ENCODE measurements at places on chromosomes 3 and 15. TPM values are rescaled to one million over a fixed set of nuclear protein-coding genes. Genes with fewer than 3 reads are reported as not detected.

GRCh38 chr15:28892789-28893610, 7.2 kb downstream of the APBA2 start:
- DNase-seq = no peak

DNA sequence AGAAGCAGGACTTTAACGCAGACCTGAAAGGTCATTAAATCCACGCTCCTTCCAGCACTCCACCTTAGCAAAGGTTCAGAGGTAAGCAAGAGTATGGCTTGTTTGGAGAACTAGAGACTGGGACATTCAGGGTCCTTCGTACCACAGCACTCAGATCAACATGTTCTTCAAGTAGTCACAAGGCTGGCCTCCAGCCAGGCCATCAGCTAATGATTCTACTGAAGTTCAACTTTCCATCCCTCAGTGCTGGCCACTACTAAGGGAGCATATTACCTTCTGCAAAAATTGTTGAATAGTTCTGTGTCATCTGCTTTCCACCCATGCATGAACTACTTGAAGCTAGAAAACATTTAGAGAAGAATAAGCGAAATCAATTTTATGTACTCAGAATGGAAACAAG, 17.6 kb downstream of the CD200R1L start:
- DNase-seq = no peak

DNA sequence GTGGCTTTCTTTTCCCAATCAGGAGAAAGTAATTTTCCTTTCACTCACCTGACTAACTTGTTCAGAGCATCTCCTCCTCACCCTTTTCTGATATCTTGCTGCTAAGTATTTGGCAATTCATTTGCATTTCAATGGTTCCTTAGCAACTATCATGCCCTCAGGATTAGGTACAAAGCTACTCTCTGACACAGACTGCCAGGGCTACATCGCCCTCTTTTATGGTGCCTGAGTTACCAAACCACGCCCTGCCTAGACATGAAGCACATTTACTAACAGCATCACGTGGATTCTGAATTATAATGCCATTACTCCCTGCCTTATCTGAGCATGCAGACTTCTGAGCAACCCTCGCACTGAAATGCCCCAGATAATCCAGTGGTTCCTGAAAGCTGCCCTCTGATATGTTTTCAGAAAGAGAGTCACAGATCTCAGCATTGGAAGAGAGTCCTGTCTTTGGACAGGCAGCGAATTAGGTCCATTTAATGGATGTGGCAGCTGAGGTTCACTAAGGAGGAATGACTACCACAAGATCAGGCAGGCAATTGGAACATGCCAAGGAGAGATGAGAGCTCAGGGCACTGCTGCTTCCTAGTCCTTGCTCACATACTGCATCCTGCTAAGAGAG, 14.5 kb downstream of the EPHB1 start:
- DNase-seq = no peak

DNA sequence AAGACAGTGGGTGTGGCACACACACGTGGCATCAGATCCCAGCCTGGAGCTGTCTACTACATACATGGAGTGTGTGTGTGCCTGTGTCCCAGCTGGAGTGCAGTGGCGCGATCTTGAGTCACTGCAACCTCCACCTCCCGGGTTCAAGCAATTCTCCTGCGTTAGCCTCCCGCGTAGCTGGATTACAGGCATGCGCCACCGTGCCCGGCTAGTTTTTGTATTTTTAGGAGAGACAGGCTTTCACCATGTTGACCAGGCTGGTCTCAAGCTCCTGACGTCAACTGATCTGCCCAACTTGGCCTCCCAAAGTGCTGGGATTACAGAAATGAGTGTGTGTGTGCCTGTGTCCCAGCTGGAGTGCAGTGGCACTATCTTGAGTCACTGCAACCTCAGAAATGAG, 108.8 kb downstream of the IL12A start:
- peak; percentile 5 for DNase-seq

DNA sequence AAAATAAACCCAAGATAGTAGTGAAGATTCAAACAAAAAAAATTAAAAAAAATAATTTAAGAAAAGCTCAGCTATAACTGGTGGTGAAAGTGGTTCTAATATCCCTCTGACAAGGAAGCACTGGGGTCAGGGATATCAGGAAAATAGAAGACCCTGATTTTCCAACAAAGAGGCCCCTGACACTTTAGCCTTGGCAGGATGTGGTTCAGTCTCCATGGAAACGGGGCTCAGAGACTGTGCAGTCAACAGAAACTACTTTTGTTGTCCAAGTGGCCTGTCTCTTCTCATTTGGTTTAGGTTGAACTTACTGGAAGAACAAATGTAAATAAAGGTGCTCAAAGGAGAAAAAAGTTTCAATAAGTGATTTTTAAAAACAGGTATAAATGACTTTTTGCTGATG, 27.2 kb downstream of the INTS14 start:
- peak; percentile 64 for DNase-seq

- DNase-seq = peak; percentile 29
These were observed 92.6 kb downstream of the CHD2 start for GRCh38 chr15:92992720-92993119.

GRCh38 chr3:99767291-99767690, 50.4 kb upstream of the CMSS1 start:
- DNase-seq = peak; percentile 86

- no peak for DNase-seq
These were observed 2.3 kb upstream of the TLE3 start for GRCh38 chr15:70099967-70100473.

DNA sequence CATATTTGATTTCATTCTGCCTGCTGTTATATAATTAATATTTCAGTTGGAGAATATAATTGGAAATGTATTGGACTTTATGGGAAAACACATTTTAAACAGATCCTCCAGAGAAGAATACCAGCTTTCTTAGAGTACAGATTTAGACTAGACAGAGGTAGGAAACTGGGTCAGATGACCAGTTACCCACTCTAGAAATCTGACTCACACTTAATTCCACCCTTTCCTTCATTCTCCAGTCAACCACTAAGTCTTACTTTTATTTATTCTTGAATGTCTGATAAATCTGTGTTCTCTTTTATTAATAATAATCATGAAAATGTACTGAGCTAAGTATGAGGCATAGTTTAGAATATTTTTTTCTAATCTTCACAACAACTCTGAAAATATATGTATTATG, 110.7 kb downstream of the LRRC49 start:
- DNase-seq = peak; percentile 34

The FEZF2 gene
- not detected for total RNA-seq

The IQCF5 gene
- not detected for total RNA-seq

- no peak for DNase-seq
These were observed 579.4 kb upstream of the ALCAM start for GRCh38 chr3:104787306-104787705.

GRCh38 chr3:128548426-128549282, 55.7 kb upstream of the GATA2 start:
- DNase-seq = no peak

GRCh38 chr3:81776643-81777042, 15.2 kb upstream of the GBE1 start:
- no peak for DNase-seq

The FOXB1 gene
- not detected for total RNA-seq

- DNase-seq = no peak
These were observed 147.8 kb downstream of the SLCO3A1 start for GRCh38 chr15:92001307-92001706.

The CHD2 gene
- total RNA-seq = 28.6 TPM

DNA sequence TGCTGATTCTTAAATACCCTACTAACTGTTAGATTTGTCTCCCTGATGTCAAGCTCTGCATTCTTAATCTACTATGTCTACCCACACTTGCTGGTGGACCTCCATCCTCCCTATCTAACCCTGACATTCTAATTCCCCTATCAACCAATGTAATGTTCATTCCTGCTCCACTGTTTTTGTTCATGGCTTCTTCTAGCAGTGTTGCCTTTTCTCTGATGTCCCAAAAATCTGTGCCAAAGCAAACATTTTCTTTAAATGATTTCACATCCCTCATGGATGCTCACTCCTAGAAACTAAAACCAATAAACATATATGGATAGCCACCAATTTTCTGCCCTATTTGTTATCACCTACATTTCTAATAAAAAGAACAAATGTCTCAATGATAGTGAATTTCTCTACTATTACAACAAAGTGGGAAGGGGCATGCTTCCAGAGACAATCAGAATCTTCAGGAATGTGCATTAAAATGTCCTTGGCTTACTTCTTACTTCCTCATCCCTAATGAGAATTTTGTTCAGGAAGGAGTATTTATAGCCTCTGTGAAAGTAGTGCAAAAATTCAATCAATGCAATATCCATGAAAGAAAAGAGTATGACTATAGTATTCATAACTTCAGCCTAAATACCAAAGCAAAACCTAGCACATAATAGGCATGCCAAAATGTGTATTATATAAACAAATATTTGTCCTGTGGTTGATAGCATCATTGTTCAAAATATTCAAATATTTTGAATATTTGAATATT, 273.3 kb downstream of the ZNF385D start:
- DNase-seq = no peak

The CP gene
- 0.06 TPM for total RNA-seq

The SKIC8 gene
- total RNA-seq = 61.4 TPM

The BRK1 gene
- 113 TPM for total RNA-seq

The RBP2 gene
- not detected for total RNA-seq

The MYH15 gene
- total RNA-seq = 5.2 TPM

DNA sequence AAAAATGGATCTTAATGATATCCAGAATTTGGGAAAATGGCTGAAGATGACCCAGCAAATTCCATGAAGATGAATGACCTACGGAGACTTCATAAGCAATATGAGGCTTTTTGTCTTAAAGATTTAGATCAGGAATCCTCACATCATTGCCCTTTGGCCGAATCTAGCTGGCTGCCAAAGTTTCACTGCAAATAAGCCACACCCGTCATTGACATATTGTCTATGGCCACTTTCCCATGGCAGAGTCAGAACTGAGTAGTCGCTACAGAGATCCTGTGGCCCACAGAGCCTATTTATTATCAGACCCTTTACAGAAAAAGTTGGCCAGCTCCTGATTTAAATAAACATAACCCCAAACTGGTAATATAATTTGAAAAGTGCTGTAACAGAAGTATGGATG, 307.4 kb upstream of the RARB start:
- DNase-seq = no peak

The CACNA2D2 gene
- total RNA-seq = not detected

The KIF15 gene
- total RNA-seq = 25.9 TPM

DNA sequence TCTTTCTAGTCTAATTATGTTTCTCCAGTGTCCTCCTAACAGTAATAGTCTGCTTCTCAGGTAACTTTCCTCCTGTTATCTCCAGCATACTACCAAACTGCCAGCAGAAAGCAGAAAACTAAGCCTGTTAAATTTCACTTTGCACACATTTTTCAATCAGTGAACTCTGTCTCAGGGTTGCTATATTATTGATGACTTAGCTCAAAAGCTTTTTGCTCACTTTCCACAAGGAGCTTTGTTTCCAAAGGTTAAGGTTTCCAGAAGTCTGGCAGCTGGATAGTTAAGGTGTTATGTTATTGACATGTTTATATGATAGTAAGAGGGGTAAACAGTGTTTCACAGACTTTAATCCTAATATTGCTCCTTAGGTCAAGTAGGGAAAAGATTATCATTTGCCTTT, 5.1 kb downstream of the TRPM7 start:
- no peak for DNase-seq

The PLCH1 gene
- not detected for total RNA-seq

DNA sequence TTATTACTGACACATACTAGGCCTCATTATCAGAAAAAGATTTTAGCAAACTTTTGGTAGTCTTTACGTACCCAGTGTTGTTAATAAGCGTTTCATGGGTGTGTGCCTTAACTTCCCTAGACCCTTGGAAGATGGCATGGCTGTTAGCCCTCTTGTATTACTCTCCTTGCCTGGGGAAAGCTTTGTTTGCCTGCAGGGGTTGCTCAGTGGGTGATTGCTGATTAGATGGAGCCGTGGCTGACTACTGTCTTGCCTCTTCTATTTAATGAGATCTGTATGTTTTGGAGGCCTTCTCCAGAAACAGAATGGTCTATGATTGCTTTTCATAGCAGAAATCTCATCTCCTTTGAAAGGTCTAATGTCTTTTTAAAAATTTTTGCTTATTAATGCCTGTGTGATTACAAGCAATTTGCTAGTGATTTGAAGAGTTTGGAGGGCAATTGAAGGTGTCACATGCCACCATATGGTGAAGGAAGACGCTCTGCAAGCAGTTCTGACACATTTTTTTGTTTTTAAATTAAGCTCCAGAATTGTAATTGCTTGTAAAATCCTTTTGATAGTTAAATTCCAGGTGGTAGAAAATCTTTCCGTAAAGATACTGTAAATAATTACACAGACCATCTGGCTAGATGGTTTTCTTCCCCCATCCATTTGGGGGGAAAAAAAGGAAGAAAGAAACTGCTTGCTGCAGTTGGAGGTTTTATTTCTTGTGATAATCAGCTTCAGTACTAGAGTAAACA, 11.4 kb upstream of the C3orf20 start:
- no peak for DNase-seq

DNA sequence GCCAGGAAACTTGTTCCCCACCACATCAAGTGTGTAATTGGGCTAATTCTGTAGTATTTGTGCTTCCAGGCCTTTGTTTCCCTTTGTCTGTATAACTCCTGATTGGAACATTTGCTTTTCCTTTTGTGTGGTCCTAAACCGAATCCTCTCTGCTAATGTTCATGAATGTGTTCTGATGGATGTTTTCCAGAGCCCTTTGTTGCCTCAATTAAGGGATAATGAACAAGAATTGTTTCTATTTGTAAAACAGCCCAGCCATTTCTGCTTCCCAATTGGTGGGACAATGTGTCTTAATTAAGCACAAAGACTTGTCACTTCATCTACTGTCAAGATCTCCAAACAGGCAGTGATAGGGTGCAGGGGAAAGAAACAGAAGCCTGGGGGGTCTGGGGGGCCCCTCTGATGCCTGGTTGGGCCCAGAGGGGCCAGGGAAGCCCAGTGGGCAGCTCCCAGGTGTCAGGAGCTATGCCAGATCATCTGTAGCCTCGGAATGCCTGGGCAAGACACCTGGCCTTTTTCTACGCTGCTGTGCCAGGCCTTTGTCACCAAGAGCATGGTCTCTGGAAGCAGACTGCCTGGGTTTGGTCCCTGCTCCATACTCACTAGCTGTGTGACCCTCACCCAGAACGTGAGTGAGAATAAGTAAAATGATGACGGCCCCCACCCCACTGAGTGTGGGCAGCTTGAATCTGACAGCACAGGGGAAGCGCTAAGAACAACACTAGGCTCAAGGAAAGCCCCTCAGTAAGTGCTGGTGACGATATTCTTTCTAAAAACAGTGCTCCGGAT, 116.6 kb upstream of the PRR20G start:
- no peak for DNase-seq

GRCh38 chr3:36693670-36694069, 70.7 kb downstream of the DCLK3 start:
- no peak for DNase-seq

DNA sequence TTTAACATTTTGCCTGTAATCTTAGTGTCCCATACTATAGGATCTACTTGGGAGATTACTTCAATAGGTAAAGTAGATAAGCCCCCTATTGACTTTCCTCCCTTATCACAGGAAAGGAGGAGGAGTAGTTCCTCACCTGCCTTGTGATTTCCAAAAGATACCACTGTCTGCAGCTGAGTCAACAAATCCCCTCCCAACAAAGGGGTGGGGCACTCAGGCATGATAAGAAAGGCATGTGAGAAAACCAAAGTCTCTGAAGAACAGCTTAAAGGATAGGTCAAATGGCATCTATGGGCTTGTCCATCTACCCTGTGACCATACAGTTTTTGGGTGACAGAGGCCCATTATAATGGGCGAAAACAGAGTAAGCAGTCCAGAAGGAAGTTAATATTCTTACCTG, 71.3 kb upstream of the WNT7A start:
- no peak for DNase-seq

The C3orf33 gene
- 3.4 TPM for total RNA-seq
